AG09309 (cell line): ENCODE measurements at places on chromosomes 16 and 17.

DNA sequence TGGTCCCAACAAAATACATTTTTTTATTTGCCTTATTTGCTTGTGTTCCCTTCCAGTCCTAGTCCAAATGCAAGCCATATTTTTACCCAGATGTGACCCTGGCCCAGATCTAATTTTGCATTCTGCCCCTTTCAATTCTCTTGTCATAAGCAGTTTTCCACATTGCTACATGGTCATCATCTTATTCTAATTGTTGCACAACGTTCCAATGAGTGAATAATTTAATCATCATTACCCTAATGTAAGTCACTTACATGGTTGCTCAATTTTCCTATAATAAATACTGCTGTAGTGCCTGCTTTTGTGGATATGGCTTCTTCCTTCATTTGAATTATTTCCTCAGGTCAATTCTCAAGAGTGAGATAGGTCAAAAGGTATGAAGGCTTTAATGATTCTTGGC is 12.8 kb downstream of the RSAD1 start:
- no peak for DNase-seq

DNA sequence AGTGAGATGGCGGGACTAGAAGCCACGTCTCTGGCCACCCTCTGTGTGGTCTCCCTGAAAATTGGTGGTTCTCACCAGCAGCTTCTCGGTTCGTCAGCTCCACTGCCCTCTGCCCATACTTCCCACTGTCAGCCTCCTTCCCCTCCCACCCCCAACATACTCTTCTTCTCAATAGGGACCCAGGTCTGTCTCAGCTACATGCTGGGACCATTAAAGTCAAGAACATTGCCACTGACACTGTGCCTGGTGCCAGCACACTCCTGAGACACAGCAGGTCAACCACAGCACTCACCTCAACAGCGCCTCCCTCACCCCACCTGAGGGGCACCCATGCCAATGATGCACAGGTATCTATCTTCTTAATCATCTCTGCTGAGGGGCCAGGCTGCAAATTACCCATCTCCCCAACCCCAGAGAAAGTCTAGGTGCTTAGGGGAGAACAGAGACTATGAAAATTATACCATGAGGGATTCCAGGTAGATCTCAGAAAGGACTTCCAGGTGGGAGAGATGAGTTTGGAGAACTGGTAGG is 1.3 kb downstream of the PLXDC1 start:
- DNase-seq = no peak

DNA sequence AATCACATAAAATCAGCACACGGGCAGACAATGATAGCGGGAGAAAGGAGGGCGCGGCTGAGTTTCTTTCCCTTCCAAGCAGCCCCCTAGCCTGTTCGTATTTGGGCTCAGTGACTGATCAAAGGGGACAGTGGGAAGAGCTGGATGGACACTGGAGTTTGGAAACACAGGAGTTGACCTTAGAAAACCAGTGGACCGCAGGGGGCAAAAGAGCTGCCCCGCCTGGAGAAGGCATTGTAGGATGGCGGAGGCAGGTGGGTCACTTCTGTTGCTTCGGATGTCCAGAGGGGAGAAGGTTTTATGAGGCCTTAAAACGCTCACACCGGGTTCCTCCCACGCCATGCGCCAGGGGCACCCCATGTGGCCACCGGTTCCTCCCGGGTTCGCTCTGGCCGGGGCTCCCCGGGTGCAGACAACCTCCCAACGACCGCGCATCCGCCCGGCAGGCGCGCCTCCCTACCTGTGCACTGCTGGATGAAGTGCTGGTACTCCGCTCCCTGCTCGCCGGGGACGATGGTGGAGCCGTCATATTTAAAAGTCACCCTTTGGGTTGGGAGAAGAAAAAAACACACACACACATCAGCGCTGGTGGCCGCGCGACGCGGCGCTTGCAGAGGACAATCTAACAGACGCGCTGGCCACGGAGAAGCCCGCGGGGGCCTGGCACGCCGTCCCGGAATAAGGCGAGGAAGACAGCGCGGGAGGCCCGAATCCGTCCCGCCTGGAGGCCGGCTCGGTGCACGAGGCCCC is 662 bp downstream of the COTL1 start:
- no peak for DNase-seq

- DNase-seq = no peak
Measured at GRCh38 chr17:73362697-73363096, 50.9 kb upstream of the CDC42EP4 start.

GRCh38 chr16:54270711-54271110 is 15.9 kb downstream of the IRX3 start:
- no peak for DNase-seq

DNA sequence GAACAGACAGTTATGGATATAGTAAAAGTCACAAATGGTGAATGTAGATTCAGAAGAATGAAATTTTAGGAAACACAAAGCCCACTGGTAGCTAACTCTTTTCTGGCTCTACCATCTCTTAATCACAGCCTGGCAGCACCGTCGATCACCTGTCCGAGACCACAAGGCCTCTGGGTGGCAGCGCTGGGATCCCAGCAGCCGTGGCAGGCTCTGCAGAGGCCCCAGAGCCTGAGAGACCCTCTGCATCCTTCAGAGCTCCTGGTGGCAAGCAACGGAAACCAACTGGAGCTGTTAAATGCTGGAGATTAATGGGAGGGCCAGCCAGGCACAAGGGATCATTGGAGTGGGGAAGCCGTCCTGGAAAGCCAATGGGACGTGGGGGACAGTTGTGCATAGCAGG is 26.3 kb downstream of the LAT start:
- no peak for DNase-seq

DNA sequence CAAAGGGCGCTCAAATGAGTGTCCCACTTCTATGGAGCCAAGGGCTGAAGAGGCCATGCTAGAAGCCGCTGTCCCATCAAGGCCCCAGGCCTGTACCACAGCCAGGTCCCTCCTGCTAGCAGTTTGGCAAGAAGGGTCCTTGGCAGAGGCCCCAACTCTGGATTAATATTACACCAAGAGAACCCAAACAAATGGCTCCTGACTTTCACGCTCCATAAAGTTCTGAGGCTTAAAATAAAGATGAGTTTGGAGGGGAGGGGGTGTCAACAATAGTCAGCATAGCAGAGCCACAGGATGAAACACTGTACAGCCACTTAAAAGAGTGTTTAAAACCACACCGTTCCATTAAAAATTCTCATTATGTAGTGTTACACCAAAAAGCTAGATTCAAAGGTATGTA is 30.5 kb downstream of the CUEDC1 start:
- DNase-seq = no peak

DNA sequence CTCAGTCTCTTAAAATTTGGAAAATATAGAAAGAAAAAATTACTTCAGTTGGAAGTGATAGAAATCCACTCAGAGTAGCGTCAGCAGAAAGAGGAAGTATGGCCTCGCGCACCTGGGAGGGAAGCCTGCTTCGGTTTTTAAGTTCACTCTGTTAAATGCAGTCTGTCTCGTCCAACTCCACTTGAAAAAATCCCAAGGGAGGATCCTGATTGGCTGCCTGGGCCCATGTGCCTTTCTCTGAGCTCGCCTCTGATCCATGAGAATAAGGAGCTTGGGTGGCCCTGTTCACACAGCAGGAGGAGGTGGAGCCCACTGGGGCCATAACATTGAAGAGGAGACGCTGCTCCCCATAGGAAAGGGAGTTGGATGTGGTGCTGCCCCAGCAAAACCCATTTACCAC is 40.7 kb downstream of the DNAJA2 start:
- DNase-seq = no peak

GRCh38 chr17:6048486-6048885 is 21.7 kb upstream of the WSCD1 start:
- DNase-seq = no peak
